ENCODE measurements at places on chromosomes 3 and 15.
A peak's percentile ranks its signal among the peaks of the same experiment; 100 is the strongest.

GRCh38 chr3:35800960-35801459, 161.7 kb downstream of the ARPP21 start:
- DNase-seq: no peak

DNA sequence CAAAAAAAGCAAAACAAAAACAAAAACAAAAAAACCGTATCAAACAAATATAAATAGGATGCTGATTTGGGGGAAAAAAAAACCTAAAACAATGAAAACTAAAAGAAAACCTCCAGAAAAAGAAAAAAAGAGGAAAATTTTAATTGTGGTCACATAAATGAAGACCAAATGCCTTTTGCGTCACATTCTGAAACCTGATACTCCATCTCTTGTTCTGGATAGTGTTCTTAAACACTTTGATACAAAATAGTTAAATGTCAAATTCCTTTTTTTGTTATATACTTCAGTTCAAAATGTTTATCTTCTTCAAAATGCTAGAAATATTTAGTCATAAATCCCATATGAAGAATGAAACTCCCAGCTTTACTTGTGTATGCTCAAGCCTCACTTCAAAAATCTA, 31.0 kb downstream of the COPS2 start:
- DNase-seq: no peak

GRCh38 chr3:151228666-151229040, 25.6 kb upstream of the GPR171 start:
- DNase-seq: no peak

- no peak for DNase-seq
Measured at GRCh38 chr3:179876440-179876839, 160.3 kb downstream of the PEX5L start.

DNA sequence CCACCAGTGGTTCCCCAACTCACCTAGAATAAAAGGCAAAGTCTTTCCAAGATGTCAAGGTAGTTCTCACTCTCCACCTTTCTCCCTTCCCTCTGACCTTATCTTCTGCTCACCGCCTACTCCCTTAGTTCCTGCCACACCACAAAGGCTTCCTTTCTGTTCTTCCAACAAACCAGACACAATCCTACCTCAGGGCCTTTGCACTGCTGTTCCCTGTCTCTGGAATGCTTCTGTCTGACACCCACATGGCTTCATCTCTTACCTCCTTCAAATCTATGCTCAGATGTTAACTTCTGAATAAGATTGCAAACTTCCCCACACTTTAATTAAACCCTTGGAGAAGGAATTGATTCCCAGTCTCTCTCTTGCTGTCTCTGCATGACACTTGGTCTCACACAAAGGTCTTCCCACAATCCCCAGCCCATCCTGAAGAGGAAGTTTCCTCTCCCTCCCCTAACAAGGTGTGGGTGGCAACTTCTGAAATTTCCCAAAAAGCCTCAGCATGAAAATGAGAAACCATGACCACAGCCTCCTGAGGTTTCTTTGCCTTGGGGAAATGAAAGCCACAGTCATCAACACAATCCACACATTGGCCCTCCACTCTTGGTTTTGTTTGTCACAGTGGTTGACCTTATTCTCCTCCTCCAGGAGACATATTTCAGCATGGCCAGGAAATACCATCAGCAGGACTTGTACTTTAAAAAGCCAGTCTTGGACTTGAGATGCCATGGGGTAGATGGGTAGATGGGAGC, 3.0 kb upstream of the RYK start:
- no peak for DNase-seq

GRCh38 chr3:100288288-100288894, 27.6 kb downstream of the TBC1D23 start:
- no peak for DNase-seq

- no peak for DNase-seq
Measured at GRCh38 chr3:55453886-55454496, 33.1 kb downstream of the WNT5A start.

DNA sequence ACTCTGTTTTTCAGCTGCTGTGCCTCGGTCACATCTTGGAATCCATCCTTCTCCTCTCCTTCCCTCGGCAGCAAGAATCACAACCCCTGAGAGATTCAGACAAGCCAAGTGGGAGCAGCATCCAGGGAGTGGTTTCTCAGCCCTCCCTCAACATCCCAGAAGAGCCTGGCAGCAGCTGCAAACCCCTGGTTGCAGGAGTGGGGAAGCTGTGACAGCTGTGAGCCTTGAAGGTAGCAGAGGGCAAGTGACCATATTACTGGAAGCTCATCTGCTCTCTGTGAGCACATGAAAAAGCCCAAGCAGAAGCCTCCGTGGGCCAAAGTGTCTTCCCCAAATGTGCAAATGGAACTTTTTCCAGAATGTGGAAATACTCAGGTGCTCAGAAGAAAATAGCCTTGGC, 312.9 kb downstream of the NTRK3 start:
- no peak for DNase-seq

DNA sequence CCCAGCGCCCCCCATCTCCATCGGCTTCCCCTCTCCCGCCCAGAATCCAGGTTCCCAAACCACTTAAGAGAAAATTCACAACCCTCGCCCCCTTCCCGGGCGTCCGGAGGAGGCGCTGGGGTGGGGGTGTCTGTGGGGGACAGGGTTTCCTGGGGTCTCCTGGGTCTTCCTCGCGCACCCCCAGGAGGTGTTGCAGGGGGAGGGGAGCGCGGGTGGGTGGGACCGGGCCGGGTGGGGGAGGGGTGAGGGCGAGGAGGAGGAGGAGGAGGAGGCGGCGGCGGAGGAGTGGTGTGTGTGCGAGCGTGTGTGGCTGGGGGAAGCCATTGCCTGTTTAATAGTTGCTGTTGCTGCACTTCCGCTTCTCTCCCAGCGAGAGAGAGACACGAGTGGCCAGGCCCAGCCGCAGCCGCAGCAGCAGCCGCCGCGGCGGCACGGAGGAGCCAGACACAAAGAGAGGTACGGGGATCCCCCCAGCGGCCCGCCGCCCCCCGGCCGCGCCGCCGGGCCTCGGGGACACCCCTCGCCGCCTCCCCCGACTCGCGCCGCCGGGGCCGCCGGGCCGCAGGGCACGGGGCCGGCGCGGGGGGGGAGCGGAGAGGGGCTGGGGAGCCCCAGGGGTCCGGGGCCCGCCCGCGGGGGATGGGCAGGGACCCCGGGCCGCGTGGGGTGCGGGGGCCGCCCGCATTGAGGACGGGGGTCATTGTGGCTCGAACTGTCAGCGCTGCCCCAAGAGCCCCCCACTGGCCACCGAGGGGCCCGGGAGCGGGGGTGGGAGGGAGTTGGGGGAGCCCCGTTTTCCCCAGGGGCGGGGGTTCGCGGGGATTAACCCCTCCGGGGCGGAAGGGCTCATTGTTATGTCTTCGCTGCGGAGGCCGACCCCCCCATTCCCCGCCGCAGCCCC, at the start of gene UBE2E1:
Gene UBE2E1, plus strand, starts transcription at position 323 of the 901 bp plus-strand sequence. CDS start 1,315 bp downstream, outside the sequence.
- DNase-seq: peak; percentile 42

- DNase-seq: no peak
Measured at GRCh38 chr3:102141096-102141927, 292.0 kb downstream of the NFKBIZ start.

DNA sequence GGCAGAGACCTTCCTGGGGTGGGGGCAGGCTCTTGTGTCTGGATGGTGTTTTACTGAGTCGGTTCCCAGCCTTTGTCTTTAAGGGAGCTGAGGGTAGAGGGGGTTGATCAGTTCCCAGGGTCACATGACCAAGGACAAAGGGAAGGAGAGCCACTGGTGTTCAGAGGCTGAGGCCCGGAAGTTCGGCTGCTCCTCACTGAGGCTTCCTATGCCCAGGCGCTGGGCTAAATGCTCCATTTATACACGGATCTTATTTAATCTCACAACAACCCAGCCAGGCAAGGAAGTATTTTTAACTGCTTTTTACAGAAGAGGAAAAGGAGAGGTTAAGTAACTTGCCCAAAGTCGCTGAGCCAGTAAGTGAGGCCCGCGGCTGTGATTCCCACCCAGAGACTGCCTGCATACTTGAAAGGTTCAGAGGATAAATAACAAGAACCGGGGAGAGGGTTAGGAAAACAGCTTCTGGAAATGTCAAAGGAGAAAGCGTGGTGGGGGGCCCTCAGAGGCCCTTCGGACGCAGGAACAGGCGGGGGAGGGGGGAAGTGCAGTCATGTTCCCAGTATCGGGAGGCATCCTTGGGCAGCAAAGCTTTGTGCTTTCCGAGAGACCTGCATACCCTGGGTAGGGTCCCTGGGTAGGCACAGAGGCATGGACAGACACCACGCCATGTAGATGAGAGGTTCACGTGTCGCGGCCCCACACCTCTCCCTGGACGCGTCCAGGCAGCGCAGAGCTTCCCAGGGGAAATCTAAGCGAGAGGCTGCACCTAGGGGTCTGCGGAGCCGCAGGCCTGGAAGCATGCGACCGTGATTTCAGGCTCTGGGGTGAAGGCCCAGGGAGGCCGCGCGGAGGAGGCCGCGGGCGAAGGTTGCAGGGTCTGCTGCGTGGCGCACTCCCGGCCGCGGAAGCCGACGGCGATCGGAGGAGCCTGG, 21.3 kb downstream of the EPHB3 start:
- DNase-seq: no peak

DNA sequence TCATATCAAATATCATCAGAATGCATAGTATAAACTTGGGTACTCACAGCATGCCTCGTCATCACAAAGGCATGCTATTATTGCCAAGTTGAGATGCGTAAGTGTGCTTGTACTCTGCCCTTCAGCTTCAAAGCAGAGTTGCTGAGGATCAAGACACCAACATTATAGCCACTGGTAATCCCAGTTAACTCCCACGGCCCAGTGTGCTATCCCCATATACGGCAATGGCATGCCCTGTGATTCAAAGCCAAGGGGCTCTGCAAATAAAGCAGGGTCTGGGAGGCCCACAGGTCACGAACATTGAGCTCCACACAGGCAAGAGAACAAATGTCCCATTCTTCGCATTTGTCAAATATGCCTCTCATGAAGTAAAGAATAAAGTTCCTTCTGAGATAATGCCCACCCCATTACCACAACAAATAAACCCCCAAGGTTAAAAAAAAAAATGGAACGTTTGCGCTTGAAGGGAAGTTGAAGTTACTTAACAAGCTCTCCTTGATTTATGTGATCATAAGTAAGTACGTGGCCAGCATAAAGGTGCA, 298.1 kb upstream of the NECTIN3 start:
- DNase-seq: peak; percentile 97

DNA sequence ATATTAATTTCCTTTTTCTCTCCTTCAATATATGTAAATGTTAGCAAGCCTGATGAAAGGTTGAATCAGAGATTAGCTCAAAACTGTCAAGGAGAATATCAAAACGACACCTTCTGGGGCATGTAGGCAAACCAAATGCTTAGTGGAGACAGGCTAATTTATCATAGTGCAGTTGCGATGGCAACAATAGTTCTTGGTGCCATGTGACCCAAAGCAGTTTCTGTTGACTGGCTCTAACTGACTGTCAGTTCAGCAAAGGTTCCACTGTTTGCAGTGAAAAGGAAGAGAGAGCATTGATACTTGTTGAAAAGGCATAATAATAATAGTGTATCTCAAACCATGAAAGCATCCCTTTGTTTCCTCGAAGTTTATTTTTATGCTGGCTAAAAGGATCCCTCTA, 513.9 kb downstream of the NLGN1 start:
- no peak for DNase-seq

GRCh38 chr15:74441248-74441941, 7.6 kb upstream of the SEMA7A start:
- no peak for DNase-seq

DNA sequence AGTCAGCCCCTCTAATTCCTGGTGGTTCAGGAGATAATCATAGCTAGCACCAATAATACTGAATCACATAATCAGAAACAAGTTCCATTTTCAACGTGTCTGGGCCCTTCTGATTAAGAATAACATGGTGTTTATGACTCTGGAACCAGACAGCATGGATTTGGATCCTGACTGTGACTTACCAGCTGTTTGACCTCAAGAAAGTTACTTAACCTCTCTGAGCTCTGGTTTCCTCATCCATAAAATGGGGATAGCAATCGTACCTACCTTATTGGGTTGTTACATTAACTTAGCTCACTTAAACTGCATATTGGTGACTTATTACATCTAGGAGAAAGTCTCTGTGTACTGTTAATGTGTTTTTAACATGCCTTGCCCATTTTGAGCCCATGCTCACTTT, 10.7 kb upstream of the TMEM40 start:
- no peak for DNase-seq

DNA sequence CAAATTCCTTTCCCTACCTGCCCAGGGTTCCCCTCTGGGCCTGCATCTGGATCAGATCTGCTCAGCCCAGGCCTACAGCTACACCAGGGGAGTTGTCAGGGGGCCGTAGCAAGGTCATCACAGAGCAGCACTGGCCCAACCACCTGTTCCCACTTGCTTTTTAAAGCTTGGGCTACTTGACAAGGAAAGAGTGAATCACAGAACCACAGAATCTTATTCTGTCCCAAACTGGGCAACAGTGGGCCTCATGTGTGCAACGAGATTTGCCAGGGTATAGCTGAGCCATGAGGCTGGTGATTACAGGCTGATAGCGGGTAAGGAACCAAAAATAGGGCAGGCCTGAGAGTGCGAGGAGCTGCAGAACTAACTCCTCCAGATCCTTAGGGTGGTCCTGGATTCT, 66.7 kb downstream of the MYLK start:
- no peak for DNase-seq

- no peak for DNase-seq
Measured at GRCh38 chr3:57673156-57673555, 19.7 kb downstream of the DENND6A start.

DNA sequence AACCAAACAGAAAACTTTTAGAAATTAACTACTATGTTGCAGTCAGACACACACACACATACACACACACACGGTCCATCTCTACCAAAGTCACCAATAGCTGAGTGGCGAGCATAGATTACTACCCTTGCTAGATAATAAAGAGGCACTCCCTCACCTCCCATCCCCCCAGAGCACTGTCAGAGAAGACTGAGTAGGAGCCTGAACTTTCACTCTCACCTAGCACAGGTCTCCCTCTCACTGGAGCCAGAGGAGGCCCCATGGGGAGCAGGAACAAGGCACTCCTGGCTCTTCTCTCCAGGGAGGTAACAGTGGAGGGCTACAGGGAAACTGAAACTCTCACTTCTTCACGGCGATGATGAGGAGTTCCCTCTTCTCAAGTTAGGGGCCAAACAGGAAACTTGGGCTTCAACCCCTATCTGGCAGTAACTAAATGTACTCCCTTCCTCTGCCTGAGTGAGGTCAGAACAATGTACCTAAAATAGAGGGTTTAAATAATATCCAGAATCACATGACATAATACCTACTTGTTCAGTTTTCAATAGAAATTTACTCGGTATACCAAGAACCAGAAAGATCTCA, 975.3 kb upstream of the GBE1 start:
- DNase-seq: no peak

- no peak for DNase-seq
Measured at GRCh38 chr15:98580572-98580971, 67.8 kb upstream of the IGF1R start.

- DNase-seq: no peak
Measured at GRCh38 chr3:153829606-153830170, 291.5 kb upstream of the ARHGEF26 start.

DNA sequence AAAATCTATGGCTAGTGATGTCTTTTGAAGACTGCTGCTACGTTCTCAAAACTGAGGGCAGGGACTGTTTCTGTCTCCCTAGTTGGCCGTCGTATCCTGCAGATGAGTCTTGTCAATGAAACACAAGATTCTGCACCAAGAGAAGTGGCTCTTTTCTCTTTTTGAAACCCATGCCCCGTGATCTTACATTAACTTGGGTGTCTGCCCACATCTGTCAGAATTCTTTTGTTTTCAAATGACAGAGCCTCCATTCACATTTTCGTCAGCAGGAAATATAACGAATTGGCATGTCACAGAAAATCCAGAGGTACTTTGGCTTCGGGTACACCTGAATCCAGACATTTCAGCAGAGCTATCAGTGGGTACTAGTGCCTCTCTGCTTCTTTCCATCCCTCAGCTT, 331.3 kb upstream of the PROK2 start:
- DNase-seq: no peak
